CD4-positive, alpha-beta T cell (primary cell): ENCODE measurements at places on chromosomes 7 and 10. TPM values are rescaled to one million over a fixed set of nuclear protein-coding genes. Genes with fewer than 3 reads are reported as not detected.
A peak's percentile ranks its signal among the peaks of the same experiment; 100 is the strongest.

DNA sequence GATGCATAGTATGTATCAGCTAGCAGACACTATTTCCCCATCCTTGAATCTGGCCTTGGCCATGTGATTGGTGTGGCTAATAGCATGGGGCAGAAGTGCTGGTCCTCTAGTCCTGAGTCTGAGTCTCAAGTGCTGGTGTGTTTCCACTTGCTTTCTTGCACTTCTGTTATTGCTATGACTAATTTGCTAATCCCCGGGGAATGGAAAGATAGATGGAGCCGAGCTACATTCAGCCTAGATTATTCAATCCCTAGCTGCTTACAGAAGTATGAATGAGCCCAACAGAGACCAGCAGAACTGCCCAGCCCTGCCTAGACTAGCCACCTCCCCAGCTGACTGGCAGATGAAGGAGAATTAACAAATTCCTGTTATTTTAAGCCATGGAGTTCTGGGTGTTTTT, 53.2 kb upstream of the SYPL1 start:
- no peak overlapping the region for H3K27ac ChIP-seq
- no peak for DNase-seq
- no peaks in the 10 kb centered on the region for H3K36me3 ChIP-seq
- no peaks in the 10 kb centered on the region for H3K4me1 ChIP-seq
- H3K27me3 ChIP-seq: no peaks in the 10 kb centered on the region
- H3K4me3 ChIP-seq: no peak overlapping the region

DNA sequence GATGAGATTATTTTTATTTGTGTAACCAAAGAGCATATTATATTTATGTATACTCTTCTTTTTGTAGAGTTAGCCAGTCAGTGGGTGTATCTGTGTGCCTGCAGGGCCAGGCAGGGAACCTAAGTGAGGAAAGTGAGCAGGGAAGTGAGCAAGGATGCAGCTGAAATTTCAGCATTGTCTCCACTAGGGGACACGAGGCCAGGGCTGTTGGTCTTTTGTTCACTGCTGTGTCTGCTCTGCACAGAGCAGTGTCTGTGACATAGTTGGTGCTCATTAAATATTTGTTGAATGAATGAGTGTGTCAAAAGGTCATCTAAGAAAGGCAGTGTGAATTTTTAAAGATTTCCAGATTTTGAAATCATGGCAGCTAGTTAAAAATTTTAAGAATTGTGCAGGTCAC, 51.8 kb downstream of the SUGCT start:
- H3K27ac ChIP-seq: no peak overlapping the region
- DNase-seq: no peak
- H3K4me3 ChIP-seq: no peak overlapping the region
- H3K27me3 ChIP-seq: no peaks in the 10 kb centered on the region
- H3K36me3 ChIP-seq: no peaks in the 10 kb centered on the region

DNA sequence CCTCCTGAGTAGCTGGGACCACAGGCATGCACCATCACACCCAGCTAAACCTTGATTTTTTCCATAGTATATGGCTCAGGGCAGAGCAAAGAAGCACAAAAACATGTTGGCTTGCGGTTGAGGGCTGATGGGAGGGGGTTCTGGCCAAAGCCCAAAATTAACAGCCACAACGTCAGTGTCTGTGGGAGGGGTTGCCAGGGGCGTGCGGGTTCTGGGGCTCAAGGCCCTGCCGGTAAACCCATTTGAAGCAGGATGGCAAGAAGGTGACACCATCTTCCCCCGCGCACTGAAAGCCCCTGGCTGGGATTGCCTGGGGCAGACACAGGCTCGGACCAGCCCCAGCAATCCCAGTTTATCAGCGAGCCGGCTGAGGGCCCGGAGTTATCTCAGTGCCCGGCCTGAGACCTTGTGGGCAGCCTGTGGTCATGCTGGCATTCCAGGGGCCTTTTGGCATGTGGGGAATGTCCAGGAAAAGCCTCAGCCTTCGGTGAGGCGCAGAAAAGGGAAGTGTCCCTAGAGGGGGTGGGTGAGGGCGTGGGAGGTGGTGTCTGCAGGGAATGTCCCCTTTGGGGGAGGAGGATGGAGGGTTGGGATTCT, 167.7 kb upstream of the TNRC18 start:
- H3K4me1 ChIP-seq: peaks cover 46% of the 10 kb centered on the region
- no peak overlapping the region for H3K27ac ChIP-seq
- H3K27me3 ChIP-seq: peaks cover 37% of the 10 kb centered on the region
- no peaks in the 10 kb centered on the region for H3K36me3 ChIP-seq
- no peak for DNase-seq

GRCh38 chr7:2555121-2556052, at the start of gene BRAT1:
Gene BRAT1 (minus strand): TSS chr7:2555524. CDS start chr7:2554431, 1,093 bp downstream.
- H3K4me3 ChIP-seq: peak within 1 kb of the TSS; percentile 84
- H3K27me3 ChIP-seq: no peaks in the 10 kb centered on the region
- peak within 1 kb of the TSS; percentile 88 for H3K27ac ChIP-seq
- H3K36me3 ChIP-seq: peaks cover 4% of the 10 kb centered on the region

DNA sequence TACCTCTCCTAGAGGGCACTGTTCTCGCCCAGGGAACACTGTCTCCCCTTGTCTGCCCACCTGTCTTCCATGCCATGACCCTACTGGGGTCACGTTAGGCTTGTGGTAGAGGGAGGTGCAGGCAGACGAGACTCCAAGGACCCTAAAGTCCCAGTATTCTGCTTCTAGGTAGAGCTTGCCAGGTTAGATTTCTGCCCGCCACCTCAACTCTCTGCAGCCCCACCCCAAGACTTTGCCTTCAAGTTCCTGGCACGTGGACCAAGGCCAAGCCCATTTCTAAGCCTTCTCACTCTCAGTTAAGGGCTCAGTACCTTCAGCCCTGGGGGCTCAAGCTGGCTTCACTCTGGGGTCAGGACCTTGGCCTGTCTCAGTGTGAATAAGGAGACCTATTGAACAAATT, 16.1 kb downstream of the PRKAG2 start:
- peaks cover 4% of the 10 kb centered on the region for H3K4me1 ChIP-seq
- no peaks in the 10 kb centered on the region for H3K27me3 ChIP-seq
- no peak overlapping the region for H3K27ac ChIP-seq
- no peak overlapping the region for H3K4me3 ChIP-seq

Gene NRCAM
- 7.0 TPM for total RNA-seq

DNA sequence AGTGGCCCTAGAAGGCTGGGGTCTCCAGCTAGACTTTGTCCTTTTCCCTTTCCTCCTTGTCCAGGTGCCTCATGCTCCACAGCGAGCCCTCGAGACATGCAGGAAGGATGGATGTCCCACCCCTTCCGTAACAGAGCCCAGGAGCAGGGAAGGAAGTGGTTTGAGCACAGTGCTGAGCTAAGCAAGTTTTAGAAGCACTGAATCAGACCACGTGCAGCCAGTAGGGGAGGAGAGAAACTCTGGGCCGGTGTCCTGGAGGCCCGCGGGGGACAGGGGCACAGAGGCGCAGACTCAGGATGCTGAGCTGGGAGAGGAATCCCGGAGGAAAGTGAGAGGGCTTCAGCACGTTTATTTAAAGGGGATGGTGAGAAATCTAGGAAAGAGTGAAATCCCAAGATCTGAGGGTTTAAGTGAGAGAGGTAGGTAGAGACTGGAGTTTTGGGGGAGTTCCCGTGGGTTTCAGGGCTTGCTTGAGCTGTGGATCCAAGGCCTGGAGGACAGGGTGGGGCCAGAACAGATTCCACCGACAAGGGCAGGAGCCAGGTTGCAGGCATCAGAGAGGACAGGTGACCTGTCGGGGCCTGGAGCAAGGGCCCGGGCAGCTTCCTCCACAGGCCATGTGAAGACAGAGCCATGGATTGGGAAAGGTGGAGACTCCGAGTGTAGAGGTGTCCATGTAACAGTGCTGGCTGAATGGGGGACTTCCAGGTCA, 4.4 kb upstream of the IRF5 start:
- no peak overlapping the region for H3K27ac ChIP-seq
- DNase-seq: peak; percentile 23
- H3K36me3 ChIP-seq: no peaks in the 10 kb centered on the region
- peaks cover under 1% of the 10 kb centered on the region for H3K27me3 ChIP-seq

DNA sequence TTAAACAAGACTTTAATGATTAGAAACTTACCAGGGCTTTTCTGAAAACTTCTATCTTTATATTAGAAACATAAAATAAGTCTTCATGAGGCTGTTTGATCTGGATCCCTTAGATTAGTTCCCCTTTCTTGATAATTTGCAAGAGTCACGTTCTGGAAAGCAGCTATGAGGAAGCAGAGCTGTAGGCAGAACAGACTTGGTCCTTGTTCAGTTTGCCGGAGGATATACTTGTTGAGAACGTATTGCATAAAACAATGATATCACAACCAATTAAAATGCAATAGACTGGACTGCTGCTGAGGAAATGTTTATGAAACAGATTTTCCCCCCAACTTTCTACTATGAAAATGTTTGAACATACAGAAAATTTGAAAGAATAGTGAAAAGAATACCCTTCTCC, 2.8 kb downstream of the SAMD9L start:
- H3K36me3 ChIP-seq: peaks cover 57% of the 10 kb centered on the region
- DNase-seq: no peak
- no peak overlapping the region for H3K27ac ChIP-seq
- no peaks in the 10 kb centered on the region for H3K27me3 ChIP-seq
- H3K4me1 ChIP-seq: peaks cover 15% of the 10 kb centered on the region

Gene TEX47
- total RNA-seq: not detected

DNA sequence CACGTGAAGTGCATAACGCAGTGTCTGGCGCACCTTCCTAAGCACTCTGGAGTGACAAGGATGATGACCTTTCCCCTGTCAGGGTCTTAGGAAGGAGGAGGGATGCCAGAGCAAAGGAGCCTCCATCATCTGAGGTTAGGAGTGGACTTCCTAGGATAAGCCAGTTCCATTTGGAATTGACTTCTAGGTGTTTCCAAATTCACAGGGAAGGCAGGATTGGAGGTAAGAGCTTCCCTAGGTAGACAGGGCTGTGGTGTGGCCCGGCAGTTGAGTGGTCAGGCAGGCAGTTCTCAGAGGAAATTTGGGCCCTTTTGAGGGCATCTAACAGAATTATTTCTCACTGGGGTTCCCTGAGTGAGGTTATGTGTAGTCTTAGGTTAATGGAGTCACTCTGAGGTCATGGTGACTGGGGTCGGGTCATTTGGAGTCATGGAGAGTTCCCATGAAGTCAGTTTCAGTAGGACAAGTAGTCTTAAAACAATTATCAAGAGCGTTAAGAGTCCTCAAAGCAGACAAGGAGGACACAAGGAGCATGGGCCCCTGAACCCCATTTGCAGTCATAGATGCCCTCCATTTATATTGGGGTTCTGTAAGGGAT, 8.2 kb downstream of the PPIF start:
- H3K36me3 ChIP-seq: peaks cover 52% of the 10 kb centered on the region
- H3K27me3 ChIP-seq: no peaks in the 10 kb centered on the region
- peaks cover 17% of the 10 kb centered on the region for H3K4me1 ChIP-seq
- DNase-seq: no peak
- H3K4me3 ChIP-seq: no peak overlapping the region

Gene RELN
- not detected for total RNA-seq

- no peak overlapping the region for H3K4me3 ChIP-seq
- H3K27ac ChIP-seq: no peak overlapping the region
- no peak for DNase-seq
- no peaks in the 10 kb centered on the region for H3K27me3 ChIP-seq
Measured at GRCh38 chr7:28615091-28615490, 202.8 kb downstream of the CREB5 start.

GRCh38 chr10:2201534-2202099, 464.3 kb upstream of the ADARB2 start:
- H3K36me3 ChIP-seq: no peaks in the 10 kb centered on the region
- no peak overlapping the region for H3K4me3 ChIP-seq
- no peaks in the 10 kb centered on the region for H3K4me1 ChIP-seq

GRCh38 chr7:52261057-52261456, 774.4 kb upstream of the POM121L12 start:
- H3K36me3 ChIP-seq: no peaks in the 10 kb centered on the region
- H3K4me3 ChIP-seq: no peak overlapping the region
- no peak overlapping the region for H3K27ac ChIP-seq
- H3K4me1 ChIP-seq: no peaks in the 10 kb centered on the region

- H3K4me3 ChIP-seq: no peak overlapping the region
- no peaks in the 10 kb centered on the region for H3K27me3 ChIP-seq
Measured at GRCh38 chr10:129253161-129253864, 213.7 kb upstream of the MGMT start.

Gene C10orf105
- total RNA-seq: 0.36 TPM

Gene ASB15
- total RNA-seq: not detected

- H3K4me3 ChIP-seq: no peak overlapping the region
- no peaks in the 10 kb centered on the region for H3K36me3 ChIP-seq
- no peak overlapping the region for H3K27ac ChIP-seq
- no peaks in the 10 kb centered on the region for H3K4me1 ChIP-seq
Measured at GRCh38 chr10:85986777-85987176, 379.8 kb downstream of the GRID1 start.

Gene PLAU
- total RNA-seq: not detected

GRCh38 chr7:46170792-46171191, 249.7 kb upstream of the IGFBP3 start:
- no peak overlapping the region for H3K4me3 ChIP-seq
- no peaks in the 10 kb centered on the region for H3K27me3 ChIP-seq
- H3K4me1 ChIP-seq: no peaks in the 10 kb centered on the region
- H3K36me3 ChIP-seq: no peaks in the 10 kb centered on the region
- DNase-seq: no peak

Gene UNCX
- not detected for total RNA-seq

DNA sequence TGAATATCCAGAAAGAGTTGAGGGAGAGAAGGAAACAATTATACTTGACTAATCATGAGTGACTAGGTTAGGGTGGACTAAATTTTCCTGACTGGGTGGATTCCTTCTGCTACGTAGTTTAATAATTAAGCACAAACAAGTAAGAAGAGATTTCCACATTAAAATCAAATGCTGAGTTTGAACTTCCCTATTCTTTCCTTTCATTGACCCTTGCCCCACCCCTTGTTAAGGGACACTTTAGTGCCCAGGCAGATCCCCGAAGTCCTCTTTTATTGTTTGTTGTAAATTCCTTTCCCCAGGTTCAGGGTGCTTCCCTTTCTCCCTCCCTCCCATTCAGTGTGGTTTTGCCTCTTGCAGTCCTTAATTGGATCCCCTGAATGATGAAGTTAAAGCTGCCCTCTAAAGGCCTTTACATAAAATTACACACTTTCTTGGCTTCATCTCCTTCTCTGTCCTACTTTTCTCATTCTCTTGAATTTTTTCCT, 8.8 kb upstream of the SPAM1 start:
- no peak overlapping the region for H3K27ac ChIP-seq
- no peaks in the 10 kb centered on the region for H3K4me1 ChIP-seq
- H3K4me3 ChIP-seq: no peak overlapping the region

Gene PALD1
- total RNA-seq: 0.44 TPM

Gene OIT3
- total RNA-seq: not detected

DNA sequence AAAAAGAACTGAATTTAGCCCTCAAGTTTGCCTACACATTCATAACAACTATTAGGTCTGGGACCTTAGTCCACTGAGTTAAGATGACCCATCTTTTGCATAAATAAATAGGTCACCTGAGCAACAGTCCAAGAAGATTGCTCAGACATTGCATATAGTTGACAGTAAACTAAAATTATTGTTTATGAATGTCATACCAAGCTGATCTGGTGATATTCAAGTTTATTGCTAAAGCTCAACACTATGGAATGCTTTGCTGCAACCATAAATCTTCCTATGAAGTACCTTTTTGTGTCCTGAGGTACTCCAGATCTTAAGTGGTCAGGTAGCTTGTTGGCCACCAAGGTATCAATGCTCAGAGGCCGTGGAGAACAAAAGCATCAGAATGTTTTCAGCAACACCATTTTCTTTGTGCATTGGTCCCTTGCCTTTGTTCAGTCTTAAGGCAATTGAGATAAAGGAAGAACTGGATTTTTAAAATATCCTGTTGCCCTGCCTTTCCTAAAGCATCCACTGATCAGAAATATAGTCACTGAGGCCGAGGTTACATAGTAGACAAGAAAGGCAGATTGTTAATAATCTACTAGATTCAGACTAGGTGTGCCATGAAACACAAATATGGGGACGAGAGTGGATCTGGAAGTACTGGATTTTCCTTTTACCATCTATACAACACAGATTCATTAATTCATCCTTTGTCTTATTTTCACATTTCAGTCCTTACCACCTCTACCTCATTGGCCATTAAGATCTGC, 321.3 kb downstream of the PTEN start:
- no peaks in the 10 kb centered on the region for H3K27me3 ChIP-seq
- H3K4me1 ChIP-seq: no peaks in the 10 kb centered on the region
- no peak overlapping the region for H3K4me3 ChIP-seq
